ENCODE measurements at places on chromosomes 7 and 10.
A peak's percentile ranks its signal among the peaks of the same experiment; 100 is the strongest.

GRCh38 chr7:121525155-121525819 lies 129.2 kb upstream of the FAM3C start:
- peak; percentile 44 for DNase-seq

DNA sequence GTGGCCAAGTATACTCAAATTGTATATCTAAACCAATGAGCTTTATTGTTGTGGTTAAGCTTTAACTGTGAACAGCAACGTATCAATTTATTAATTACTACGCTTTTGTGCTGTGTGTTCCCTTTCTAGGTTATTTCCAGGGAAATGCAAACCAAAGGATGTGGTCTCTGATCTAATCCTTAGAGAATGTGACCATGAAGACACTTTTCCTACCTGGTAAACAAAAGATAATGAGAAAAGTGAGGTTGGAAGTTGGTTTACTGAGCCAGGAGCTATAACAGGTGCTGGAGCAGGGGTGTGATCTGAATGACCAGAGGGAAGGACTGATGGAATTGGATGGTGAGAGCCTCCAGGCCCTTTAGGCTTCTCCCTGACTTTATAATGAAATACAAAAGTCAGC lies 25.4 kb upstream of the CALU start:
- no peak for DNase-seq

DNA sequence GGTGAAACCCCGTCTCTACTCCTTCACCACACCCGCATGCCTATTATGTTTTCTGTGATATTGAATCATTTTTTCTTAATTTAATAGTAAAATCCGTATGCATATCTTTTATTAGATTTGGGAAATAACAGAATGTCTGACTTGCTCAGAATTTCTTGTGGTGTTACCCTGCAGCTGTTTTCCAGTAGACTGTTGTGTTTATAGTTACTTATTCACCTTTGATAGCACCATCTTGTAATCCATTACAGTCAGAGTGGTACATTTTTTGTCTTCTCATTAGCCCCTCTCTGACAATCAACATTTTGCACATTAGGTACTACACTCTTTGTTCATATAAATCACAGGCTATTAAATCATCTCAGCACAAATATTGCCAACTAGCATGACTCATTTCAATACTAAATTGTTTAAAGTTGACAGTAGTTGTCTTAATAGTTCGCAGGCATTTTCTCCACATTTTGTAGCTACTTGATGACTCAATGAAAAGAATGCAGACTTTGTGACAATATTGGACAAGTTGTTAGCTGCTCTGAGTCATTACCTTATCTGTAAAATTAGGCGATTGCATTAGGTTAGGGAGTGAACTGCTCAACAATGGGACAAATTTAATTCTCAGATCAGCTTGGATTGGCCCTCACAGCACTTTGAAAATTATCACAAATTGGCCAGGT lies 17.8 kb upstream of the SLC16A12 start:
- no peak for DNase-seq

DNA sequence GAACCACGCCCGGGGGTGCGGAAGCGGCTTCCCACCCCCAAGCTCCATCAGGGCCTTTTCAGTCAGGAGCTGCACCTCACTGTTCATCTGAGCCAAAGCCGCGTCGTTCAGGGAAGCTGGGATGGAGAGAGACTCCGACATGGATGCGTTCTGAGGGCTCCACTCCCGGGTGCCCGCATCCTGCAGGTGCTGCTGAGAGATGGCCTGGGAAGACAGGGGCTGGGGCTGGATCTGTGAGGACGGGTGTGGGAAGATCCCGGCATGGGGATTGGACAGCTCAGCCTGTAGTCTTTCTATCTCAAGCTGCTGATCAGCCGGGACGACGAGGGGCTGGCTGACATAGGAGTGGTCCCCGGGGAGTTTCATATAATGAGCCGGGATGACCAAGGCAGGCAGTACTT lies 45.0 kb upstream of the NMT2 start:
- DNase-seq: no peak

DNA sequence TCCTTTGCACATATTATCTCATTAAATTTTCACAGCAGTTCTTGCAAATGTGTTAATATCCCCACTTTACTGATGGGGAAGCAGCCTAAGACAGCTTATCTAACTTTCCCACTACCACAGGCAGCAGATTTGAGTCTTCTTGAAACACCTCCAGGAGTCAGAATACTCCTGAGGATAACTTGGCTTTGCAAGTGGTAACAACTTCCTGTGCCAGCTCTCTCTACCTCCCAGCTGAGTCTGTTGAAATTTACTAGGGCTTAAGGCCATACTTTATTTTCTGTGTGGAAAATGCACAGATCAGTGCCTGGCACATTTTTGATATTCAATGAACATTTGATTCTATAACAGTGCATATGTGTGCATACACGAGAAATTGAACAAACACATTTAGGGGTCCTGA lies 136.1 kb upstream of the COBL start:
- no peak for DNase-seq

- DNase-seq: no peak
These were observed 319.9 kb downstream of the BMPER start for GRCh38 chr7:34225193-34225592.

DNA sequence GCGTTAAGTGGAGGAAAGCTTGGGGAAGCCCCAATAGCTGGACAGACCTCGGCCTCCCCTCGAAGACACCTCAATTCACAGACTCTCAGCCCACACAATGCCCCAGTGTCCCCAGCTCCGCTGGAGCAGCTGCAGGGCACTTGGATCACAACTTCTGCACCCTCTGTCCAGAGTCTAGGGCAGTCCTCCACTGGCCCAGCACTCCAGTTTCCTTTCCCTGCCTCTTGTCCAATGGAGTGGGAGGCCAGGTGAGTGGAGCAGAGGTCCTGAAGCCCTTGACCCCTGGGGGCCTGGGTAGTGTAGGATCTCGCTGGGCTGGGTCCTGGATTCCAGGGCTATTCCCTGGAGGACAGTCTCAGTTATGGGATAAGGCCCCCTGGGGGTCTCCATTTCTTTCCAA lies 11.9 kb downstream of the SFRP5 start:
- no peak for DNase-seq

DNA sequence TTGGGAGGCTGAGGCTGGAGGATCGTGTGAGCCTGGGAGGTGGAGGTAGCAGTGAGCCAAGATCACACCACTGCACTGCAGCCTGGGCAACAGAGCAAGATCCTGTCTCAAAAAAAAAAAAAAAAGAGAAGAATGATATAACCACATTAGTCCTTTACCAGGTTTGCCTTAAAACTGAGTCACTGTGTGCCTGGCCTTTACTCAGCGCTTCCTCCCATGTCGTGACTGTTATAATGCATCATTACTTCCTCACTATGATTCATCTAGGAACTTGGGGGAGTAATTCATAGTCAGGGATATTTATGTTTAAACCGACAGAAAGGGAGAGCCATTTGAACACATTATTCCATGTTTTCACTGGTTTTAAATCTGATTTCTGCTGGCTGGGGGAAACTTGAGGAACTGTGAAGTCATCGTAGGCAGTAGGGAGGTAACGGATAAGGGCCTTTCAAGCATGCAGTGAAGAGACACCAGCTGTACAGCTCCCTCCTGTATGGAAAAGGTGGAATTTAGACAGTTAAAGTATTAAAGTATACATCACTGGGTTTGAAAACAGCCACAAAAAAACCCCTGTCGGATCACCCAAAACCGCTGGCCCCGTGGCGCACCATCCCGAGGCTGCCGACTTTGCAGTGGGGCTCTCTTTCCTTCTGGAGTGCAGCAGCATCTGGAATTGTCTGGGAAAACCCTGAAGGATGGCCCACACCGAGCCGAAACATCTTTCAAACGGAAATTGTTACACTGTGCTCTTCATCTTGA lies 119.8 kb downstream of the NKX6-2 start:
- DNase-seq: no peak

DNA sequence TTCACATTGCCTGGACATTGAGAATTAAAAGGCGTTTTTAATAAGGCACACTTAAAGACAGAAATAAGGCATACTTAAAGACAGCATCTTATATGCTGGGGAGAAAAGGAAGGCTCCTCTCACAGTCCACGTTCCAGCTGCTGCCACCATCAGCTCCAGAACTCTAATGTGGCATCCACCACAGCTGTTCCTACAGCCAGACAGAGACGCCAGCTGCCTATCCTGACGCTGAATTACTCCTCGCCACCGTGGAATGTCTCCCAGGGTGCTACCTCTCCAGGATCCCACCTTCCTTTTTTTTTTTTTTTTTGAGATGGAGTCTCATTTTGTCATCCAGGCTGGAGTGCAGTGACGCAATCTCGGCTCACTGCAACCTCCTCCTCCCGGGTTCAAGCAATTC lies 30.8 kb downstream of the SLC37A3 start:
- no peak for DNase-seq

GRCh38 chr10:131743190-131744151 lies 157.3 kb upstream of the PPP2R2D start:
- peak; percentile 88 for DNase-seq

GRCh38 chr7:139427788-139428187 lies 55.7 kb downstream of the KLRG2 start:
- DNase-seq: no peak

GRCh38 chr7:39130857-39131526 lies 153.3 kb downstream of the POU6F2 start:
- peak; percentile 90 for DNase-seq

All from spinal cord (tissue), 10 donors.